Retina (tissue), 1 donor: ENCODE measurements at places on chromosomes 3 and 15.

- no peak for DNase-seq
Observed at GRCh38 chr15:96428742-96429141, 98.2 kb downstream of the NR2F2 start.

DNA sequence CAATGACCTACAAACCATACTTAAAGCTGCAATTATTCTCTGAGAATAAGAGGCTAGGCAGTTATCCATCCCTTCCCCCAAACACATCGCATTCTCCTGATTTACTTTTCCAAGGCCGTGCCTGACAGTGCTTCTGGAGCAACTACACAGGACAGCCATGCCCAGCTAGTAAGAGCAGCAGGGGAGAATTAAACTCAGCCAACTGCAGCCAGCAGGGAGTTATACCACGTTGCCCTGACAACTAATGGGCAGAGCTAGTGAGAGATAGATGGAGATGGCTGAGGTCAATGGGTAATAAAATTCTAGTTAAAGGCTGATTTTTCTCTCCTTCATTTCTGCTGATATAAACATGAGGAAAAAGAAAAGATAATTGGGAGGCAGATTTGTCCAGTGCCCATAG lies 193.8 kb upstream of the PPP2R3A start:
- DNase-seq = peak; percentile 46

DNA sequence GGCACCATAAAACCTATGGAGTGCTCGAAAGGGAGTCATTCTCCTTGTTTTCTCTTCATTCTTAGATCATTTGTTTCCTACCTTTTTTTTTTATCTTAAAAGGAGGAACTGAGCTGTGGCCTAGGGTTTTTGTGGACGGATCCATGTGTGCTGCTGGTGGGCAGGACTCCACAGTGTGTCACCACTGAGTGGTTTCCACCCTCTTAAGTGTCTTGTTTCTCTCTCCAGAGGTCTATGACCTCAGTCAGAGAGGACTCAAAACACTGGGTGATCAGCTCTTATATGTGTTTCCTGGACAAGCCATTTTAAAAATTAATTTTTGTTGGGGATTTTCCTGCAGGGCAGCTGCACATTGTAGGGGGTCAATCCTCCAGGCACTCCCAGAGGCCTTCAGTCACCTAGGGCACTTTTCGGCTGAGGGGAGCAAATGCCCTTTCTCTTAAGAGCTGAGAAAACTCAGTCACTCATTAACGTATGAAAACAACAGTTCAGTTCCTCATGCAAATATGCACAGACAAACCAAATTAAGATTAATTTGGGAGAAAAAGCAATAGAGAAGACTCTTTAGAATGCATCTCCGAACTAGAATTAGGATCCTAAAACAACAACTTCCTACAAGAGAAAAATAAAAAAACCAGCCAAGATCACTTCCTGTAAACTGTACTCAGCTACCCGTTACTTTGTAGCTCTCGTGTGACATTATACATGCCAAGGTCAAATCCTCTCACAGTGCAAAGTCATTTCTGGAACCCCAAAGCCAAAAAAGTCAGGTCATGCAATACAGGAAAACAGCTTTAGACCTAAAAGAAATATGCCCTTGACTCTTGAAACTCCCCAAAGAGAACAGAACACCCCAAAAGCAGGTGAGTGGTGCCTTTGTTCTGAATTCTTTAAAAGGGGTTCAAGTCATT lies 27.6 kb upstream of the FAM3D start:
- DNase-seq = no peak

GRCh38 chr3:171755015-171755589 lies 55.2 kb downstream of the PLD1 start:
- DNase-seq = no peak

DNA sequence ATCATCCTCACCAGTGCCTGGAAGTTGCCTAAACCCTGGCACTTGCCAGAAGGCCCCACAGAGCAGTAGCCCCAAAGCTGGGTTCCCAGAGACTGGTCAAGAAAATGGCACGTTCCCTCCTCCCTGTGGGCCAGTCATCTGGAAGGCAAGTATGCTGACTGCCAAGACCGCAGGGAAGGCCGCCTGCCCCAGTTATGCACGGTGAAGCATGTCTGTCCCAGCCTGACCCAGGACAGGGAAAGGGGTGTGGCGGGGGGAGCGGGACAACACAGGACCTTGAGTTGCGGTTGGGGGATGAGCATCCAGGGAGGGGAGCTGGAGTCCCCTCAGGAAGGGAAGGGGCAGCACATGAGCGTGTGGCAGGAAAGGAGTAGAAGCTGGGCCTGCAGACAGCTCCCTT lies 33.0 kb downstream of the RBPMS2 start:
- peak; percentile 28 for DNase-seq

DNA sequence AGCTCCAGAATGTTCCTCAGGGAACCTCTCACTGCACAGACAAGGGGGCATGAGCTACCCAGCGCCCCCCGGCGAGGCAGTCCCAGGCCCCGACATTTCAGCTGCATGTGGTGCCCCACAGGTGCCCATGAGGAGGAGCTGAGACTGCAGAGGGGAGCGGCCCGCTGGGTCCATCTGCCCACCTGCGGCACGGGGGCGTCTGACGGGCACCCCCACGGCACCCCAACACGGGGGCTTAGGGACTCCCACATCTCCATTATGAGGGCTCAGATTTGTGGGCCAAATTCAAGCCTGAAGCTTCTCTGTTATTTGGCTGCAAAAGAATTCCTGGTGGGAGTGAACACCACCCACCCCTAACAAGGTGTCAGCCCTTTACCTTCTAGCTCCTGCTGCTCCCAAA lies 258.4 kb downstream of the UACA start:
- DNase-seq = no peak

DNA sequence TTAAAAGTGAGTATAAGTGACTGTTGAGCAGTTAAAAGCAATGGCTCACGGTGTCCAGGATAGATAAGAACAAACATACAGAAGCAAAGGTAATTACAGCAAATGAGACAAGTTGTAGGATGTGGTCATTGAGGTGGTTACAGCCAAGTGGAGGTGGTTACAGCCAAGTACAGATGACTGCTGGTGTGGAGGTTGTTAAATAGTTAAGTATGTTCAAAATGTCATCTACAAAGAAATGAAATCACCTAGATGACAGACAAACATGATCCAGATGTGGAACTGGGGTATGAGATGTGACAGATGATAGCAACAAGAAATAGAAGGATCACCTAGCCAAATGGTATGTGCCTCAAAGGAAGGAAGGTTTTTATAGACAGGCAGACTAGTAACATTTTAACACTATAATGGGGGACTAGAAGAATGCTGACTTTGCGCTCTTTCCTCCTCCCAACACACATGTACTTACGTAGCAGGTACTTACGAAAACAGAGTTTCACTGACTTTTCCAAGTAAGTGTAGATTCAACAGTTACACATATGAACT lies 6.8 kb upstream of the ANKRD28 start:
- no peak for DNase-seq

- peak; percentile 79 for DNase-seq
Observed at GRCh38 chr3:24237971-24238706, 256.5 kb downstream of the THRB start.

- no peak for DNase-seq
Observed at GRCh38 chr3:186214670-186215069, 105.8 kb upstream of the ETV5 start.

DNA sequence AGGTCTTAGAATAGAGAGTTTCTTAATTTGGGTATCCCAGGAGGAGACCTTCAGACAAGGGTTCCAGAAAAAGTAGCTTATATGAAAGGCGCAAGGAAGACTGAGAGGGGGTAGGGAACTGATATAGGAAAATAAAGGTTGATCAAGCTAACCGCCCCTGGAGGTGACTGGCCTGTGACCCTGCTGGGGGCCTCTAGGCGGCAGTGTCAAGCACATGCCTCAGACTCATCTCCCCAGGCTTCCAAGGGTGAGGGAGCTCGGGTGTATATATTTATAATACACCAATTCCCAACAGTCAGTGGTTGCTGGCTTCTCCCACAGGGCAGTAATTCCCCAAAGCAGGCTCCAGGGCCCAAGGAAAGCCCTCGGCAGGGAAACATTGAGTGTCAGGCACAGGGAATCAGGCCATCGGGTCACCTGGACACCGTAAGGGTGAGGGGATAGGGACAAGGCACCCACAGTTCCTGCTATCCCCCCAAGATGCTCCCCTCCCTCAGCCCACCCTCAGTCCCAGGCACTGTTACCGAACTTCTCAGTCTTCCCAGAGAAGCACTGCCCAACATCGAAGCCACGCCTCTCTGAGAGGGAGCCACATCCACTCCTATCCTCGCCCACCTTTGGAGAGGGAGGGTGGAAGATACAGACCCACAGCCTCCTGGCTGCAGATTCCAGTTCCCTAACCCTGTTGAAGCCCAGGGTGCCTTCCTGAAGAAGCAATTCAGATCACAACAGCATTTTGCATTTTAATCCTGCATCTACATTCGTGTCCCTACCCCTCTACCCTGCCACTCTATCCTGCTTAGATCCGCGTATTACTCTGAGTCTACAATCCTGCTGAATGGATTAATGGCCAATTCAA lies 19.5 kb upstream of the CAV3 start:
- DNase-seq = no peak

DNA sequence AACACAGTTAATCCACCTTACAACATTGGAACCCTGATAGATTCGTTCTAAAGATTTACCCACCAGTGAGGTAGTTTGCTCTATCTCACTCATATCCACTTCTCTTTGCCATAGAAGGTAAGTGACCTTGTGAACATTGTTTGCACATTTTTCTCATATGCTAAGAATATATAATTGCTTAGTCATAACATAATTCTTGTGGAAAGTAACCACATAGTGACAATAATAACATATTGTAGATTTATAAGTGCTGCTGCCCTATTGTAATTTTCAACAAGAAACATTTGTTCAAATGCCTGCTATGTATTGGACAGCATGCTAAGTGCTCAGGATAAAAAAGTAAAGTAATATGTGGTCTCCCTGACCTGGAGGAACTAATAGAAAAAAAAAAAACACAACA lies 554.2 kb upstream of the KCNMB2 start:
- no peak for DNase-seq

DNA sequence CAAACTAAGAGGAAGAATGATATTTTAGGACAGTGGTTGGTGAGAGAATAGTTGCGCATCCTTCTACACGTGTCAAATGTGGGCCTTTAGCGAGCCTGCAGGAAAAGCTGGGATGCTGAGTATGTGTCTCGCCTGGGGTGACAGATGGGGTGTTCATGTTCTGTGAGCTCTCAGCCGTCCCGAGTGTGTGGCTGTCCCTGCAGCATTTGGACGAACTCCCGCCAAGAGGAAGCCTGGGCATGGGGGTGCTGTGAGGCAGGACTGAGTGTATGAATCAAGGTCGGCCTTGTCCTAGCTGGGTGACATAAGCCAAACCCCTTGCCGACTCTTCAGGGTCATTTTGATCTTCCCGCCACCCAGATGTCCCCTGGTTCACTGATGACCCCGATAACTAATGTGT lies 94.8 kb downstream of the CACNA1D start:
- DNase-seq = no peak

- no peak for DNase-seq
Observed at GRCh38 chr3:106829206-106829605, 548.0 kb upstream of the CCDC54 start.

DNA sequence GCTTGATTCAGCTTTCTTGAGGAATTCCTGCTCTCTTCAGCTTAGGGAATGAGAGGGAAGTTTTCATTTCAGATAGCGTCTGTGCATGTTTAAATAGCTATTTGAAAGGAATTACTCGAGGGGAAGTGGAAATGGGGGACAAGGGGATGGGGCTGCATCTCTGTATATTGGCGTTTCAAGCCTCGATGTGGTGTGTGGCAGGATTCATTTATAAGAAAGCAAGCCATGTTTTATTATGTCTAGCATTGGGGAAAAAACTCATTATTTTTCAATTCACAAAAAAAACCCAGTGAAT lies 1.0 kb downstream of the ATP2C1 start:
- DNase-seq = no peak

DNA sequence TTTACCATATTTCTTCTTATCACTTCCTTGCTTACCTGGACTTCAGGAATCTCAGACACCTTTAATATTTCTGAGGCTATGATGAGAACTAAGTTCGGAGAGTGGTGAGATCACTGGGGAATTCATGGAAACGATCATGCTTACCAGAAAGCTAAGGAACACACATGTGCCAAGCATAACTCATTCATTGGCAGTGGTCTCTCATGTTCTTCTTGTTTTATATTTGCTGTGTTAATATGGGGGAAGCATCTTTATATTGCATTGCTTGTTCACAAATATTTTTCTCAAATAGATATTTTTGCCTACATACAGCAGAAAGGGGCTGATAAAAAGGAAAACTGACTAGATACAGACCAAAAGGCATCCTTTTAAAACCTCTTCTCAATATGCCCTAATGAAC lies 55.8 kb downstream of the COL6A6 start:
- DNase-seq = no peak

GRCh38 chr3:123520656-123521055 lies 64.2 kb downstream of the HACD2 start:
- DNase-seq = no peak

- DNase-seq = no peak
Observed at GRCh38 chr3:166275024-166275390, 437.8 kb upstream of the BCHE start.

GRCh38 chr15:99590913-99591646 lies 25.3 kb downstream of the MEF2A start:
- no peak for DNase-seq

DNA sequence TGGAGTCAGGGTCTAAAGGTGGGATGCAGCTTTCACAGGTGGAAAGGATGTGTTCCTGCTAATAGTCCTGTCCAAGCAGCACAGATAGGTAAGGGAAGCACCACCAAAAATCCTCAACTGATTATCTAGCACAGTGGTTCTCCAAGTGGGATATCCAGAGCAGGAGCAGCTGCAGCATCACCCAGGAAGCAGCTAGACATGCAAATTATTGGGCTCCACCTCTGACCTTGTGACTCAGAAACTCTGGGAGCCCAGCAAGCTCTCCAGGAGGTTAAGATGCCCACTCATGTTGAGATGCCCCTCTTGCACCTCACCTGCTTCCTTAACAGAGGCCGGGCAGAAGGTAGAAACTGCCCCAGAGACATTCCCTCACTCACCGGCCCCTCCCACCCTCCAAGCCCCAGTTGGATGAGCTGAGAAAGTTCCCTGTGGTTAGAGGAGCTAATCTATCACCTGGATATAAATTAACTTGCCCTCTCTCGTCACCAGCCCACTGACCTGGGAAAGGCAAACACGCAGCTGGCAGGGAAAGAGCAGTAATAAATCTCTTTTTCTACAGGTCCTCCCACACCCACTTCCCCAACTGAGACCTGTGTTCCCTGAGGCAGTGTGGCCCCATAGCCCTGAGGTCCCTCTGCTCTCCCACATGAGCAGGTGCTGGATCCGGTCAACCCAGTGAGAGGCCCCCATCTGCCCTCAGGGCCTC lies 39.3 kb downstream of the ADCY5 start:
- DNase-seq = no peak
